Thoracic aorta (tissue), 2 donors: ENCODE measurements at places on chromosomes 6 and 20.

DNA sequence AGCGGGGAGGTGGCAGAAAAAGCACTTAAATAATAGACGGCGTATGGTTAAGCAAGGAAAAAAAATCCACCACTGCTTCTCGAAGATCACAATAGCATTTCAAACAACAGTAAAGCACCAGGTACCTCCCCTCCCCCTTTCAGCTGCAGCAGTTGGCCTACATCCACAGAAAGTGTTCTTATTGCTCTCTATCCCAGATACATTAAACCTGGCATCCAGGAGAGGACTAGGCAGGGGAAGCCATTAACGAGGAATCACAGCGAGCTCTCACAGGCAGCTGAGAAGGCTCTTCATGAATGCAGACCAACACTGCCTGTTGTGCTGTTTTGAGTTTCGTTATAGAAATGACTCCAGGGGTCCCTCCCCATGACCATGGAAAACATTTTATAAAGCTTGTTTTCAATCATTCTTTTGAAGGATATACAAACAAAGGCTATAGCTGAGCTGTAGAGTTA is 11.8 kb downstream of the FYN start:
- DNase-seq = no peak

GRCh38 chr20:24060851-24061590 is 72.4 kb upstream of the GGTLC1 start:
- no peak for DNase-seq

- DNase-seq = no peak
These were observed 11.1 kb downstream of the TPD52L1 start for GRCh38 chr6:125164696-125165095.

- no peak for DNase-seq
These were observed 9.9 kb upstream of the FAM50B start for GRCh38 chr6:3838992-3839867.

DNA sequence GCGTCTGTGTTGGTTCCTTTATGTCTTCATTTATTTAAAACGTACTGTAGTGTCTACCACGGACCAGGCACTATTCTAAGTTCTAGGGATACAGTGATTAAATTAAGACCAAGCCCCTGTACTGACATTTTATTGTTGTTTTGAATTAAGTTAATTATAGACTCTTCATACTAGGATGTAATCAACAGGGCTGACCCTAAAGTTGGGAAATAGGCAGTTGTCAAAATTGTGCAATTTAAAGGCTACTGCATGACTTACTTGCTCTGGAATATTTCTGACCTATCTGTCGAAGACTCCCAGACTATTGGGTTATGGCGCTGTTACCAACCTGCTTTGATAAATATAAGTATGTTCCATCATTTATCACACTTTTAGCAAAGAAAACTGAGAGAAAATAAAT is 6.7 kb downstream of the MYO6 start:
- no peak for DNase-seq

GRCh38 chr6:35801148-35801547 is 4.0 kb upstream of the LHFPL5 start:
- no peak for DNase-seq
